ENCODE measurements at places on chromosomes 1 and 21.

GRCh38 chr1:244409701-244410100, 42.0 kb downstream of the ADSS2 start:
- no peak for DNase-seq

DNA sequence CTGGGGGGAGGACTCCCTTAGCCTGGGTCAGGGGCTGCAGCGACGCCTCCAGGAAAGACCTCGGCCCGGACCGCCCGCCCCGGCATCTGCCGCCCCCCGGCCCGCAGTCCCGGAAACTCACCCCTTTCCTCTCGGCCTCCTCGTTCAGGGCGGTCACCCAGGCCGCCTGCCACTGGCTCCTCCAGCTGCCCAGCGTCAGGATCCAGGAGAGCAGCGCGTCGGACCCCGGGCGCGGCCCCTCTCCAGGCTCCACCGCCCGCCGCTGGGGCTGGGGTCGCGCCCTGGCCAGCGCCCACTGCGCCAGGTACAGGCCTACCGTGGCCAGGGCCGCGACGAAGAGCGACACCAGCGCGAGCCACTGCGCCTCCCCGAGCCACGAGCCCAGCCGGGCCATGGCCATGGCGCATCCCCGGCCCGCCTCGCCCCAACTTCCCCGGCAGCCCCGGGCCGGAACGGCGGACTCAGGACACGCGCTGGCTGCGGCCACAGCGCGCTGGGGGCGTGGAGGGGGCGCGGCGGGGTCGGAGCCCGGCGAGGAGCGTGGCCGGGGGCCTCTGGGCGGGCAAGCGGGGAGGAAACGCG, 478 bp downstream of the C2CD2 start:
- no peak for DNase-seq

DNA sequence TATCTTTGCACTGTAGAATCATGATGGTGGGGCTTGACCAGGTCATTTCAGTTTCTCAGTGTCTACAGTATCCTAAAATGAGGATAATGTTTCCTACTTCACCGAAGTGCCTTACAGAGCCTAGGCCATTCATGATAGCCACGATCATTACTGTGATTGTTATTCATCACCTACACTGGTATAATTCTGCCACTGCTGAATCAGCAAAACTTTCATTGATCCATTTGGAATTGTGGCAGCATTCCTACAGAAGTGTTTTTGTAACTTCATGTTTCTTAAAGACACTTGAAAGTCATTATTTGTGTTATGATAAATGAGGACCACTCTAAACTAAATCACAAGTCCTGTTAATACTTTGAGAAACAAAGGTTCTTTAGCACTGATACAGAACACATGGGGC, 6.0 kb upstream of the PLPPR5 start:
- DNase-seq = no peak

GRCh38 chr1:3876716-3877115, 19.4 kb downstream of the DFFB start:
- DNase-seq = no peak

GRCh38 chr1:63799307-63799706, 25.5 kb downstream of the ROR1 start:
- DNase-seq = no peak

- no peak for DNase-seq
Observed at GRCh38 chr1:37930246-37931101, 16.4 kb downstream of the INPP5B start.

DNA sequence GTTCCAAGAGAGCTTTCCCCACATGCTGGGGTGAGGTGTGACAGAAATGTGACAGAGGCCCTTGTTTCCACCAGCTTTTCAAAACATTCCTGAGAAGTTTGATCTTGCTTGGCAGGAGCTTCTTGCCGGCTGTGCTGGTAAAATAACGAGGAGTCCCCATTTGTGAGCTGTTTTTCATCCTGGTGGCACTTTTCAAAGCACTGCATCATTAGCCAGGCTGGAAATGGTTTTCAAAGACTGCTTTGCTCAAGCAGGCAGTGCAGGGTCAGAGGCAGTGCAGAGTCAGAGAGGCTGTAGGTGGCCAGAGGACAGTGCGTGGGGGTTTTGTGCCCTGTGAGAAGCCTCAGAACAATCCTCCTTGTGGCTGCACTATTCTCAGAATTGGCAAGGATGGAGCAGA, 75.8 kb upstream of the KCNA3 start:
- no peak for DNase-seq

DNA sequence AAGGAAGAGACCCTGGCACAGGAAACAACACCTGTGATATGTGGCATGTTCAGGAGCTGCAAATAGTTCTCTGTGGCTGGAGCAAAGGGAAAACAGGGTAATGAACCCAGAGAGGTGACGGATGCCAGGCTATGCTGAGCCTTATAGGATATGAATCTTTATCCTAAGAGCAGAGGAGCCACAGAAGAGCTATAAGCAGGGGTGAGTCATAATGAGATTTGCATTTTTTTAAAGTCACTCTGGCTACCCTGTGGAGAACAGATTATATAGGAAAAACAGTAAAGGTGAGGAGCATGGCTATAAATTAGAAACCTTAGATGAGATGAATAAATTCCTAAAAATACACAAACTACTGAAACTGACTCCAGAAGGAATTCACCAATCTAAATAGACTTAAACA, 12.8 kb upstream of the MPL start:
- no peak for DNase-seq

DNA sequence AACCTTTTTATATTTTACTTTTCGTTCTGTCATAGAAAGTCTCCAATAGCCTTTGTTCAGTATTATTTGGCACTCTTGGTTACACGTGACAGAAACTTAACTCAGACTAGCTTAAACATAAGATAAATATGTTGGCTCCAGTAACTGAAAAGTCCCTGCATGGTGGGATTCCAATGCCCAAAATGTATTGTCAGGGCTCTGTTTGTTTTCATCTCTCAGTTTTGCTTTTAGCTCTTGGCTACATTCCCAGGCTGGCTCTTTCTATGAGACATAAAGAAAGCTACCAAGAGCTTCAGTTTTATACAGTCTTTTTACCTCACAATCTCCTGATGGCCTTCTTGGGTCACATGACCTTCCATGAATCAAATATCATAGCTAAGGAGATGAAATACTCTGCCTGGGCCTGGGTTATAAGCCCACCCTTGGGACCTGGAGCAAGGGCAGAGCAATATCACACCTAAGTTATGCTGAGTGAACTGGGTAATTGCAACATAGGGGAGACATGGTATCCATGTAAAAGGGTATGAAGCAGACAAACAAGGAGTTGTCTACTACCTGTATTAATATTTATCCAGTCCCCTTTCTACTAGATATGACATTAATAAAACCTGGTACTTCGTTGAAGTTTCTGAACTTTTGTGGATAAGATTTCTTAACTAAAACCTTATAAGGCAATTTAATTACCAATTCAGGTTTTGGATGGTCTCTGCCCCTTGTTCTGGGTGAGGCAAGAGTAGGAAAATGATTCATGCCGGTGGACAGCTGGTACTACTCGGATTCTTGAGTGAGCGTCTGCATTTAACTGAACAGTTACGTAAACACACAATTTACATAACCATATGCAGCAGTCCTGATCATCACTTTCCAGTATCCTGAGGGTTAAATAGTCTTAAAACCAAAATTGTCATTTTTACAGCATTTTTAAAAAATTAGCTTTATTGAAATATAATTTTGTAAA, 442.3 kb downstream of the GPATCH2 start:
- no peak for DNase-seq

- DNase-seq = no peak
Observed at GRCh38 chr1:169108863-169109560, 2.5 kb downstream of the ATP1B1 start.

All from SW480 (cell line).